Fibroblast of lung (primary cell): ENCODE measurements at places on chromosomes 4 and X.

DNA sequence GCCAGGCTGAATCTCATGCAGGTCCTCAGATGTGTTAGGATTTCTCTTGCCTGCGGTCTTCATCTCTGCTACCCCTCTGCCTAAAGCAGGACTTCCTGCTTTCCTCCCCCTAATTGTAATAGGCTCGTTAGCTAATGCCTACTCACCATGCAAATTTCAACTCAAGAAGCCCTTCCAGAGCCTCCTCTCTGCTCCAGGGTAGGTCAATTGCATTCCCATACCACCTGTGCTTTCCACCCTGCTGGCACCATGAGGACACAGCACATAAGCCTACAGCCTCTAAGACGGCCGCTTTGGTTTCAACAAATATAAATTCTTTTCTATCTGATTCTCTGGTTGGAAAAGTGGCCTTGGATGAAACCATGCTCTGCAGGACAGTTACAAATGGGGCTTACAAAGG is 93.9 kb downstream of the QDPR start:
- DNase-seq, result no peak

DNA sequence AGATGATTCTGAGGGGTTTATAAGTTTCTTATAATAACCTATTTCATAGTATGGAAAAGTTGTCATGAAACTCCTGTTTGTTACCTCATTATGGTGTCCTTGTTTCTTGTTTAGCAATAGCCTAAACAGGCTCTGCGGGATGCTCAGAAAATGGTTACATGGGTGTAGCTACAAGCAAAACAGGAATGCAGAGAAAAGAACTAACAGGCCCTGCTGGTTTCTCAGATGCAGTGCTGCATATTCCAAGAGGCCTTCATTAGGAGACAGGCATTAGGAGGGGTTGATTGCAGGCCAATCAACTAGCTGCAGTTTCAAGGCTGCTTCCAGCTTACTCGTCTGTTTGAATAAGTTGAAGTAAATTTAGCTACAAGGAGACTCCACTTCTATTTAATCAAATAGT is 37.6 kb upstream of the HPGD start:
- DNase-seq, result no peak

- no peak for DNase-seq
Observed at GRCh38 chr4:109611045-109611646, 51.1 kb downstream of the MCUB start.

DNA sequence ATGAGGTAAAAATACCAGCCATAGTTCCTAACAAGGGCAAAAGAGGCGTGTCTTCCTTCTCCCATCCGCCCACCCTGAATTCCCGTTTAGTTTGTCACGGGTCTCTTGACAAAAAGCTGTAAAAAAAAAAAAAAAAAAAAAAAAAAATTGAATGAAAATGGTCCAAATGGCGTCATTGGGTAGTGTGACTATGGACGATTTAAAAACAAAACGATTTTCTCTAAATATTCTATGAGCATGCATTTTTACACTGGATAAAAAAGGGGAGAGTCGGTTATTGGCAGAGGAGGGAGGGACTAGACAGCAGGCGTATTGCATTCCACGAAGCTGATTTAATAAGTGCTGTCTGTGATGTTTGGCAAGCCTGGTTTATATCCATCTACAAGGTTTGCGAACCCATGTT is at the start of gene FAM133A:
TSS of gene FAM133A (plus strand) at position 338 of the 403 bp plus-strand sequence. CDS start 35,214 bp downstream, outside the sequence.
- peak; percentile 73 for DNase-seq

DNA sequence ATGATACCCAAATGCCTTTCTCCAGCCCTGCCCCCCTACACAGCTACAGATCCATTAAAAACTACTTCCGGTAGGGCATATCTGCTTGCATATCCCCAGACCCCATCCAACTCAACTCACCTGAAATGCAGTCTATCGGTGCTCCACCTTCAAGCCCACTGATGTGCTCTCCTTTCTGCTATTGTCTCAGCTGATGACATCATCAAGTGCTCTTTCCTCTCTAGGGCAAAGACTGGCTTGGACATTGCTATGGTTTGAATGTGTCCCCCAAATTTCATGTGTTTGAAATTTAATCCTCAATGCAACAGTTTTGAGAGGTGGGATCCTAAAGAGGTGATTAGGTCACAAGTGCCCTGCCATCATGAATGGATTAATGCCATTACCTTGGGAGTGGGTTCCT is 212.4 kb downstream of the RELL1 start:
- DNase-seq, result no peak

- DNase-seq, result peak; percentile 56
Observed at GRCh38 chrX:96685210-96686099, 813 bp downstream of the DIAPH2 start.

- DNase-seq, result no peak
Observed at GRCh38 chr4:19401301-19402080, 850.2 kb upstream of the SLIT2 start.

- peak; percentile 96 for DNase-seq
Observed at GRCh38 chr4:180669680-180670079, 1573.5 kb upstream of the TENM3 start.

GRCh38 chr4:184000457-184001396 is 95.6 kb downstream of the STOX2 start:
- DNase-seq, result no peak

- no peak for DNase-seq
Observed at GRCh38 chrX:137431693-137432488, 134.0 kb upstream of the ZIC3 start.

GRCh38 chrX:56783450-56783831 is 54.4 kb downstream of the NBDY start:
- DNase-seq, result no peak

DNA sequence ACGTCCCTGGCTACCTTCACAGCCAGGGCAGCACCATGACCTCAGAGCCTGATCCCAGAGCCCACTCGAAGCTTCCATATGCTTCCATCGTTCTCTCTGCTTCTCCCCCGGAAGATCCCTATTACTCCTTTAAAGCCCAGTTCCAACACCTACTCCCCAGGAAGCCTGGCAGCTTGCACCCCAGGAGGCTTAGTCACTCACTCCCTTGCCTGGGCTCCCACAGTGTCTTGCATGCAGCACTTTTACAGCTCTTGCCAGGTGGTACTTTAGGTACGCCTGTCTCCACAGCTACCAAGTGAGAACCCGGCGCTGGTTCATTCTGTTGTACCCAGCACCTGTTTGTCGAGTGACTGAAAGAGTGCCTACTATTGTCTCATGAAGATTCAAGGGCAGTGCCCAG is 24.5 kb upstream of the MAMLD1 start:
- no peak for DNase-seq

GRCh38 chr4:39569209-39569608 is 42.0 kb upstream of the UGDH start:
- DNase-seq, result no peak

DNA sequence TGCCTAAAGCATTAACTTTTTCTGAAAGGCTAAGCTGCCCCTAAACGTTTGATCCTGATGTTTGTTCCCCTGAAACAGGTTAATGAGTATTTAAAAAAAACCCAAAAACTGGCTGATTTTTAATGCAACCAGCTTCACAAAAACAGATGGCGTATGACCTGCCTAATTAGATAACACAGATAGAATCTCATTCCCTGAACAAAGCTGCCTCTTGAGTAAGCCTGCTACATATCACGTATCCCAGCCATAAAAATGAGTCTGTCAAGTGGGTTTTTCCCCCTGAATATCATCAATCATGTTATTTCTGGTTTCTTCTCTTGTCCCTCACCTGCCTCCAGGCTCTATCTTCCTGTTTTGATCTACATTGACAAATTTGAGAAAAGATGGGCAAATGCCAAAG is 154.2 kb upstream of the FAM9B start:
- DNase-seq, result no peak

GRCh38 chrX:21926527-21927278 is 13.8 kb upstream of the SMS start:
- peak; percentile 96 for DNase-seq

DNA sequence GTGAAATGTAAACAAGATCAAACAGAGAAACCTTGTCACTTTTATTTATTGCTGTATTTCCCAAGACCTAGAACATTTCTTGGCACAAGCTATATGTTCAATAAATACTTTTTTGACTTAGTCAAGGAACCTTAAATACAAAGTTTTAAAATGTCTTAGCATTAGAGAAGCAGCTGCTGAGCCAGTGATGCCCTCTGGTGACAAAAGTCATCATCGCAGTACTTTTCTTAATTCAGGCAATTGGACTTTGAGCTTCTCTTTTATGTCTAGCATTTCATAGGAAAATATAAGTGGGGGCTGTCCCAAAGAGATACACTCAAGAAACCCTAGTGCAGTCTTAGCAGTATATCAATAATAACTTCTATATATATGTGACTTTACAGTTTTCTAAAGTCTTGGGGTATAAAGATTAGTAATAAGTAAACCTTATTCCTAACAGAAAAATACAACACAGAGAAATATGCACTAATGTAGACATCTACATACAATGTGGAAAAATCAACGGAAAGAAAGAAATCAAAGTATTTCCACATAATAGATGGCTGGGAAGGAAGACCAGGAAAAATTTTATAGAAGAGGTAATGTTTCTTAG is 118.4 kb downstream of the DTHD1 start:
- DNase-seq, result peak; percentile 6

DNA sequence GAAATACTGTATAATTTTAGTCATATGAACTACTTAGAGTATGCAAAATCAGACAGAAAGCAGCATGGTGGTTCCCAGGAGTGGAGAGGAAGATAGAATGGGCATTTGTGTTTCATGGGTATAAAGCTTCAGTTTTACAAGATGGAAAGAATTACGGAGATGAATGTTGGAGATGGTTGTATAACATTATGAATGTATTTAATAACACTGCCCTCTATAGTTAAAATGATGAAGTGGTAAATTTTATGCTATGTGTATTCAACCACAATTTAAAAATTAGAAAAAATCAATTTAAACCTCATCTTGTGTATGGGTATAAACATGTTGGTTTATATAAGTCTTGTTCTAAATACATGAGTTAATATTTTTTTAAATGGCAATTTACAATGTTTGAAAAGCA is 521.1 kb downstream of the FSTL5 start:
- peak; percentile 15 for DNase-seq

DNA sequence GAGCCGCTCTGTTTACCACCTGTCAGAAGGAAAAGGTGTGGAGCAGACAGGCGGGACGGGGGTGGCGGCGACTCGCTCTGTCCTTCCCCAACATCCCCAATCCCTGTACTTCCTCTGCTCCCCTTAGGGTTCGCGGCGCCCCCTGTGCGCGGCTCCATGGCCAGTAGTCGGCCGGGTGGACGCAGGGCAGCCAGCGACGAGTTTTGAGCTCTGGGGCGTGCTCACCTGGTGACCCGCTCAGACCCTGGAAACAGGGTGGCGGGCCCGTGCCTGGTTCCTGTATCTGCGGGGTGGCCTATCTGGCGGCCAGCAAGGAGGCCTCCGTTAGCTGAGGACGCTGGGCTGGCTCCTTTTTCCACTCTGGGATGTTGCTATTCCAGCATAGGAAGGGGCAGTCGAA is 5.4 kb upstream of the MAGIX start:
- DNase-seq, result no peak

DNA sequence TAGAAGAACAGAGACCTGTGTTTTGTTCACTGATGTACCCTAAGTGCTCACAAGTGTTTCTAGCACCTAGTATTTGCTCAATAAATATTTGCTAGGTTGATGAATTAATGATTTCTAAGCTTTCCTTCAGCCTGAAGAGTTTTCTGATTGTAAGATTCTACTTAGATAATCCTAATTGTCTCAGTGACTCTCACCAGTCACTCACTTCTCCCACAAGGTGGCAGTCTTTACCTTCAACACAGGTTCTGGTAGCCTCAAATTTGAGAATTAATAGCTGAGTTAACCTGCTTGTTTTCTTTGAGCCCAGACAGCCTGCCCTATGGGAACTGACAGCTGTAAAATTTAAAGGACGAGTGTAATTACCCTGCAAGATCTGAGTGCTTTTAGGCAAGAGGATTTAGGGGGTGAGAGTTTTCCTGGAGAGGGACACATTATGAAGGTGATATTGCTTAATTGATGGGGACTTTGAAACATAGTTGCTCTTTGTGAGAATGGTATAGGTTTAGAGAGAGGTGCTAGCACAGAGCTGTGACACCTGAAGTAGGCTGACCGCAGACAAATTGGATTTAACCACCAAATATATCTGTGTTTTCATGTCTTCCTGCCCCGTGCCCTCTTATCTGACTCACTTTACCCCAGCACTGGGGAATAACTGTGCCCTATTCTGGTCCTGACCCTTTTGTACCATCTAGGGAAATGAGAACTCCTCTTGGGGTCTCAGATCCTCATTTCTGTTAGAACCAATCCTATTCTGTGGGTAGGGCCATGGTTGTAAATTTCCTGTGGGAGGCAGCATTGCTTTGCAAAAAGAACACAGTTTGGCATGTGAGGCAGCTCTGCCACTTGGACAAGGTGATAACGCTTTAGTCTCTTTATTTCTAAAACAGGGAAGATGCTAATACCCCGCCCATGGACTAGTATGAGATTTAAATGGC is 27.7 kb downstream of the CD38 start:
- peak; percentile 53 for DNase-seq

- no peak for DNase-seq
Observed at GRCh38 chrX:40100141-40100536, 2.4 kb upstream of the BCOR start.

DNA sequence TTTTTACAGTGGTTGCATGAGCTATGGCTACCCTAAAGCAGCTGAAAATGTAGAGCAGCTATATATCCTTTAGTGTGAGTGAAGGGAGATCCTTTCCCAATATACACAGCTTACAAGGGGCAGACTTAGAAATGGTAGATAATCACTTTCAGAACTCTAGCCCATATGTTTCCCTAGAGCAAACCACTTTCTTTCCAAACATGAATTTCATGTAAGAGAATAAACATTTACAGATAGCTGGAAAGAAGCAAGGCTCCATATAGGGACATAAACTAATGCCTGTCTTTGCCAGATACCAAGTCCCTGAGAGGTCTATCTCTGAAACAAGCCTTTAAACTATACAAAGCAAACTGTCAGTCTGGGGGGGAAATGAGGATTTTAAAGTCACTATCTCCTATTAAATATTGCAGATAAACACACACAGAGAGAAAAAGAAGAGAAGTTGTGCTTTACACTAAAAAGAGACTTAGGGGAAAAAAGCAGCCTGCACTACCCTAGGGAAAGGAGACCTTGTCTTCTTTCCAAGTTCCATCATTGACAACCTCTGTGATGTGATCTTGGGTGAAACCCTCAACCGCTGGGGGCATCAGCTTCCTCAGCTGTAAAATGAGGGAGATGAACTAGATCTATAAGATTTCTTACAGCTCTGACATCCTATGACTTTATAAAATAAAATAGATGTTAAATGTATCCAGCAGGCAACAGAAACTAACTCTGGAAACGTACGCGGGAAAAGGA is 73.6 kb downstream of the TMEM156 start:
- peak; percentile 83 for DNase-seq
